ENCODE measurements at places on chromosomes 1 and 21.

- DNase-seq, result no peak
Measured at GRCh38 chr1:231419147-231419546, 2.9 kb downstream of the EGLN1 start.

DNA sequence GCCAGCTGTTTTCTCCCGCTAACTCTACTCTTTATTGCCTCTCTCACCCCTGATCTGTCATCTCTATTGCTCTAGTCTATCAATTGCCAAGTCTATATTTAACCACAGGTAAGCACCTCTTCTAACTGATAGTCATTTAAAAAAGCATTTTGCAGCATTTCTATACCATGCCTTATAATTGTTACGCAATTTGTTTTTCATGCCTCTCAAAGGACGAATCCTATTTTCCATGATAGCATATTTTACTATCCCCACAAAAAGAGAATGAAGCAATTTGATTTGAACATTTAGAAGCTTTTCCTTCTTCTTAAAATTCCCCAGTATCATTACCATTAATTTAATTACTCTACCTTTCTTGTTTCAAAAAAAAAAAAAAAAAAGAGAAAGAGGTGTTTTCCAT is 432.8 kb upstream of the ZP4 start:
- DNase-seq, result no peak

GRCh38 chr1:209454340-209454994 is 129.0 kb upstream of the CAMK1G start:
- no peak for DNase-seq

DNA sequence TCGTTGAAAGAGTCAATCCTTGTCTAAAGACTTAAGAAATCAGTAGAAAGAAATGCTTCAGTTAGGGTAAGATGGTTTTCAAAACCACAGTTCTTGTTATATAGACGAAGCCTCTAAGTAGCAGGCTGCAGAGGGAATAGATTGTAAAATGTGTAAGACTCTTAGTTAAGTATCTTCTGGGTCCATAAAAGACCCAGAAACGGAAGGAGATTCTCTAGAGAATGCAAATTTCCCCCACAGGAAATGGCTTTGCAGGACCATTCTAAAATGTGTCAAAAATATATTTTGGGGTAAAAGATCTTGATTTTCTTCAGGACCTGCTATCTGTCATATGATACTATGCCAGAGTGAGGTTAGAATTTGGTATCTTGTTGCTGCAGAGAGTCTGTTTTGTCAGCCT is 13.4 kb downstream of the OR2T1 start:
- DNase-seq, result no peak

DNA sequence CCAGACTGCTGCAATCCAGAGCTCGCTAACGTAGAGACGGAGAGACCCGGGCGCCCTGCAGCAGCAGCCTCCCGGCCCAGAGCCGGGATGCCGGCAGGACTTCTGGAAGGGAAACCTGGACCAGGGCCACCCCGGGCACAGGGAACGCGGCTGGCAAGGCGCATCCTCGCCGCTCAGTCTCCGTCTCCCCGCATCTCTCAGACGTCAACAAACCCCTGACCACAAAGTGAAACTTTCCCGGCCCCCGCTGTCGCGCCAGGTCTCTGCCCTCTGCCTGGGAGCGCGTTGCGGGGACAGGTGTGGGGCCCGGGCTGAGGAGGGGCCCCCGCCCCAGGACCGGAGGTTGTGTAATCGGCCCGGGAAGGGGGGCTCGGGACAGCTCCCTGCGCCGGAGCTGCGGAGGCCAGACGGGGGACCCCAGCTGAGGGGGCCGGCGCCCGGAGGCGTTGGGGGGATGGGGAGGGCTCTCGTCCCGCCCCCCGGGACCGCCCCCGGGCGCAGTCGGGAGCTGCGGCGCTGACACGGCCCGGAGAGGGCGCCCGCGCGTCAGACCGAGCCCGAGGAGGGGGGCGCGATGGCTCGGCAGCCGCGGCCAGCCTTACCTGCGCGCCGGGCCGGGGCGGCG is 116.6 kb upstream of the HIVEP3 start:
- DNase-seq, result peak; percentile 5

Data from skeletal muscle cell (primary cell).